ENCODE measurements at places on chromosomes 13 and 19.

- DNase-seq = no peak
Measured at GRCh38 chr13:106173891-106174610, 361.4 kb downstream of the EFNB2 start.

- DNase-seq = no peak
Measured at GRCh38 chr13:65653613-65654012, 1576.5 kb downstream of the PCDH9 start.

DNA sequence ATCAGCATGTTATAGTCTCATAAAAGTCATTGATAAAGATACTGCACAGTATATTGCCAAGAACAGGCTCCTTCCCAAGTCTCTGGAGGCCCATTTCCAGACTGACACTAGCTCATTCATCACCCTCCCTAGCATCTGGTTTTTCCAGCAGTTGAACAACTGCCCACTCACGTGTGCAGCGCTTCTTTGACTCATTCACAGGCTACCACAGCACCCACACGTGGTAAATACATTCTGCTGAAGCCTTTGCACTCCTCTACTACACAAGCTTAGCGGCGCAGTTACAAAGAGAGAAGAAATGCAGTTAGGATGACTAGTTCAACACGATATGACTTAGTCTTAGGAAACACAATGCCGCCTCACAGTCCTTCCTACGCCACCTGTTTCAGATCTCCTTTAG, 87.7 kb downstream of the DOCK9 start:
- DNase-seq = peak; percentile 55

DNA sequence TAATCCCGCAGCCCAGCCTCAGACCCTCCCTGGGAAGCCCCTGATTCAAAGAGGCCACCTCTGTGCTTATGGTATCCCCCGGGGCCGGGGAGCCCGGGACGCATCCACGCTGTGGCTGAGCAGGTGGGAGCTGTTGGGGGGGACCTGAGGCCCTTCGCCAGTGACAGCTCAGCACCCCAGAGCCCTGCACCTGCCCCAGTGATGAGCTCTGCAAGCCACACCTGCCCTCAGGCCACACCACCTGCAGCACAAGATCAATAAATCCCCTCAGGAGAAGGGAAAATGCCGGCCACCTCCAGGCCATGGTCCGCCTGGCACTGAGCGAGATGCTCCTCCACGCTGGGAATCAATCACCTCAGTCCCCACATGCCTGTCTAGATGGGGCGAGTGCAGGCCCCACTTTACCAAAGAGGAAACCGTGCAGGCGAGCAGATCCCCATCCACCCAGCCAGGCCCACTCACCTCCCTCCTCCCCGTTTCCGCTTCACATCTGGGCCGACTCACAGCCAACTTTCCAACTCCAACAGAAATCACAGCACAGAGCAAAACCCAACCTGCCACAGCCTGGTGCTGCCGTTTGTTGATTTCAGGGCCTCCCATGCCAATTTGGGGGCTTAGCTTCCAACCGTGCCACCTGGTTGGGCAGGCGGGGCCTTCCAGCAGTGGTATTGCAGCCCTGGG, 12.8 kb downstream of the MOB3A start:
- DNase-seq = peak; percentile 35

DNA sequence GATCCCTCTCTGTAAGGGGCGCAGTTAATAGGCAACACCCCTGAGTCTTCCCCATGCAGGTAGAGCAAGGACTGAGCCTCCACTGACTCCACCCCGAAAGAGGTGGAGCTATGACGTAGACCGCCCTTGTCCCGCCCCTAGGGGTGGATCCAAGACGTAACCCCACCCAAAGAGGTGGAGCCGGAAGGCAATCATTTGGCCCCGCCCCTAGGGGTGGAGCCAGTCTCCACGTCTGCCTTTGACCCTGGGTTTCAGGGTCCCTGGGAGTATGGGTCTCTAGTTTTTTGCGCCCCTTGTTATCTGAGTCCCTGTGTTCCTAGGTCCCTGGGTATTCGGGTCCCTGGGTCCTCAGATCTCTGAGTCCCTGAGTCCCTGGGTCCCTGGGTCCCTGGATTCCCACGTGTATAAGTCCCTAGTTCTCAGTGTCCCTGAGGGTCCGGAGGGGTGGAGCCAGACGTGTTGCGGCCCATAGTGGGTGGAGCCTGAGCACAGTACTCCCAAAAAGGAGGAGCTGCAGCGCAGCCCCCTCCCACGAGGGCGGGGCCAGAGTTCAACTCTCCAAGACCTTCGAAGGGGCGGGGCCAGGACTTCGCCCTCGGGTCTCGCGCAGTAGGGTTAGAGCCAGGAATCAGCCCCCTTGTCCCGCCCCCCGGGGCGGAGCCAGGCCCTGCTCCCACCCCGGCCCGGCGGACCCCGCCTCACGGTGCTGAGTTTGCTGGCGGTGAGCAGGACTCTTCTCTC, 5.3 kb downstream of the DENND1C start:
- peak; percentile 17 for DNase-seq

DNA sequence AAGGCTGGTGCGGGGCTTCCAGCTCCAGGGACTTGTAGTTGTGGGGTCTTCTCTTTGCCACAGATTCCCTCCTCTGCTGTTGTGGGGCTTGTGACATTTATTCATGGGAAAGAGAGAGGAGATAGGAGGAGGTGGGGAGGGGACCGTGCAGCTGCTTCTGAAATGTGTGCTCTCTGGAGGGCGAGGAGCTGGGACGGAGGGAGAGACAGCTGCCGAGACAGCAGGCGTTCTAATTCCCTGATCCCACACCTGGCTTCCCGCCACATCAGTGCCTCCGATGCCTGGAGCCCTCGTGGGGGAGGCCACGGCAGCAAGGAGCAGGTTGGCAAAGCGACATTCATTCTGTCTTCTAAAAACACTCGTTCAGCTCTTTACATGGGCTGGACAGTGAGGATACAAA, 164.4 kb downstream of the USP12 start:
- no peak for DNase-seq

DNA sequence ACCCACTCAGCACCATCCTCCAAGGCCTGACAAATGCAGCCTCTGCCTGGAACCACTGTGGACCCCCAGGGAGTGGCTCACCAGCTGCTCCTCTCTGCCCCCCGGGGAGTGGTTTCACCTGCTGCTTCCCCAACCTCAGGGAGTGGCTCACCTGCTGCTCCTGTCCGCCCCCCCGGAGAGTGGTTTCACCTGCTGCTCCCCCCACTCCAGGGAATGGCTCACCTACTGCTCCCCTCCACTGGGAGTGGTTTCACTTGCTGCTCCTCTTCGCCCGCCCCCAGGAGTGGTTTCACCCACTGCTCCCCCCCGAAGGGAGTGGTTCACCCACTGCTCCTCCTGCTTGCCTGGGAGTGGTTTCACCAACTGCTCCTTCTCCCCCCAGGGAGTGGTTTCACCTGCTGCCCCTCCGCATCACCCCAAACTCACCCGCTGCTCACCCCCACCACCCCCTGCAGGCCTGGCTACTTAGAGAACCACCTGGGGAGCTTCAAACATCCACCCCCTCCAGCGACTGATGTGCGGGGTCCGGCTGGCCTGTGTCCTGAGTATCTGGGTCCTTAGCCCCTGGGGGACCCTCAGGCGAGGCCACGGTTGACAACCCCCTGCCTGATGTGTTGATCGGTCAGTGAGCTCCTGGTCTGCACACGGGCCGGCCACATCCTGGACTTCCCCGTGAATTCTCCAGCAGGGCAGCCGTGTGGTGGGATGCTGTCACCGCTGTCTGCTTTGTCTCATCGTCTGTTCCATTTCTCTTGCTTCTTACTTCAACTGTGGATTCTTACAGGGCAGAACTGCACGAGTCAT, 14.6 kb upstream of the TMEM255B start:
- no peak for DNase-seq

DNA sequence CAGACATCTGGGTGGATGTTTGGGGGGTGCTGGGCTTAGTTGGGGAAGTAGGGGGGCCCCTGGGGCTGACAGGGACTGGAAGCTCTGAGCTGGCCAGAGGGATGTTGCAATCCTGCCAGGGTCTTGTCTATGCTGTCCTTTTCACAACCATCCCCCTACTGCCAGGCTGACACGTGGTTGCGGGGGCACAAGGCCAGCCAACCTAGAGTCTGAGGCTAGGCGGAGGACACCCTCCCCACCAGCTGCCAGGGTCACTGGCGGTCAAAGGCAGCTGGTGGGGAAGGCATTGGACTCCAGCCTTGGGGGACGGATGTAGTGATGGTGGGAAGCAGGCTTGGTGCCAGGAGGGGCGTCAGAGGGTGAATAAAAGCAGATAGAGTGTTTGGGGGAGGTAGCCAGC, 1.6 kb upstream of the APOC1 start:
- peak; percentile 41 for DNase-seq

DNA sequence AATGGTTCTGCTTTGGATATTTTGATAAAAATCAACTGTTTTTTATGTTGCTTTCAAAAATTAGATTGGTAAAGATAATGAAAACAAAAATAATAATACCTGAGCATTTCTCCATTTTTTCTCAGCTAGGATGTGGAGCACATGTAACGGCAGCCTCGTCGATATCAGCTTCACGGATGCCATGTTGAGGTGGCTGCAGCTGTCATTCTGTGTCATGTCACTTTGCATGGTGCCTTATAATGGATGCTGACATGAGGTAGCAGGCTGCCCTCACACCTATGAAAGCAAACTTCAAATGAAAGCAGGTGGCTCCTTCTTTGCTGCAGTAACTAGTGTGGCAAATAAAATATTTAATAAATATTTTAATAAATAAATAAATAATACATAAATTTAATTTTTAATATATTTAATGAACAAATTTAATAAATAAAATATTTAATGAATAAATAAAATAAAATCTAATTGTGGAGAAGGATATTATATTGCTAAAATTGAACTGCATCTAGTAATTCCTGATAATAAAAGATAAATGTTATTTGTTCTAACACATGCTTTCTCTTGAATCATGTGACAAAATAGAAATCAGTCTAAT, 955.7 kb upstream of the SLC10A2 start:
- no peak for DNase-seq

DNA sequence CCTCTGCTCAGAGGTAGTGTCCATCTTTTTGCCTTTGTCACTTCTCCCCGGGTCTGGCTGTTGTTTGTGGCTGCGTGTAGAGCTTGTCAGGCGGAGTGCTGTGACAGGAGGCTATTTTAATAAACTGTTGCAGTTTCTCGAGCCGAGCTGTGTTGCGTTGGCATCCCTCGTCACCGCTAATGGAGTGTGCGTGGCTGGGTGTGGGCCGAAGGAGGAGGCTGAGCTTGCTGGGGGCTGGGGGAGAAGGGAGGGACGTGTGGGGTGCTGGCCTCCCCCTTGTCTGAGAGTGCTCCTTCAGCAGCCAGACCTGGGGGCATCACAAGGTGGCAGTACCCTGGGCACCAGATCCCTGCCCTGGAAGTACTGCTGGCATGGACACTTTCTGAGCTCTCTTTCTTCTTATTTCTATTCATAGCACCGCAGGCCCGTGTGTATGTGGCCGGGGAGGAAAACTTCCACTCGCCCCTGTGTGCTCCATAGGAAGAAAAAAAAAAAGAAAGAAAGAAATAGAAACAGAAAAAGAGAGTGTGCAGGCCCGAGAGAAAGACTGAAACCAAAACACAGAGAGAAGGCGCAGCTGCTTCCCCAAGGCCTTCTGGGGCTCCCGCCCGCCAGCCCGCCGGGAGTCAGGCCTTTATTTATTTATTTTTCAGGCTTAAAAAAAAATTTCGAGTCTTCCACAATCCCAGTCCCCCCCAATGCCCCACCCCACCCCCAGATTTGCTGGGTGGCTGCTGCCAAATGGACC, 27.0 kb downstream of the NFIX start:
- peak; percentile 12 for DNase-seq

GRCh38 chr13:63629591-63629990, 2213.9 kb upstream of the PCDH20 start:
- DNase-seq = no peak

DNA sequence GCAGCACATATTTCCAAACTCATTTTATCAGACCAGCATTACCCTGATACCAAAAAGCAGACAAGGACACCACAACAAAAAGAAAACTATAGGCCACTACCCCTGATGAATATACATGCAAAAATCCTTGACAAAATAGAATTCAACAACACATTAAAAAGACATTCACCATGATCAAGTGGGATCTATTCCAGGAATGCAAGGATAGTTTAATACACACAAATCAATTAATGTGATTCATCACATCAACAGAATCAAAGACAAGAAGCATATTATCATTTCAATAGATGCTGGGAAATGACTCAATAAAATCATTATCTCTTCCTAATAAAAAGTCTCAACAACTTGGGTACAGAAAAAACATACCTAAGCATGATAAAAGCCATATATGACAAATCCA, 11.2 kb downstream of the ZNF347 start:
- DNase-seq = no peak

DNA sequence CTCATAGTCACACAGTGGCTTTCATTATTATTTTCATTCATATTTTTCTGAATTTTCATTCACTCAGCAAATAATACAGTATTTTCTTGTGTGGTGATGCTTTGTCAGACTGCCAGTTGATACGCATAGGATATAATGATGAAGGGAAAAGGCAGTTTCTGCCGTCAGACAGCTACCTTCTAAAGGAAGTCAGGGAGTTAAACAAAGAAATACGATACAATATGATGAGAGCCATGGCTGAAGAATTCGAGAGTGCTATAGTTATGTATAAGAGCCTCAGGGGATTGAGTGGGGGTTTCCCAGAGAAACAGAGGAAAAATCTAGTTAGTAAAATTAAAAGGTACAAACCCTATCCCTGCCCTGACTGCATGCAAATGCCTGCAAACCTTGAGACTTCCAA, 479.1 kb downstream of the OLFM4 start:
- DNase-seq = no peak

DNA sequence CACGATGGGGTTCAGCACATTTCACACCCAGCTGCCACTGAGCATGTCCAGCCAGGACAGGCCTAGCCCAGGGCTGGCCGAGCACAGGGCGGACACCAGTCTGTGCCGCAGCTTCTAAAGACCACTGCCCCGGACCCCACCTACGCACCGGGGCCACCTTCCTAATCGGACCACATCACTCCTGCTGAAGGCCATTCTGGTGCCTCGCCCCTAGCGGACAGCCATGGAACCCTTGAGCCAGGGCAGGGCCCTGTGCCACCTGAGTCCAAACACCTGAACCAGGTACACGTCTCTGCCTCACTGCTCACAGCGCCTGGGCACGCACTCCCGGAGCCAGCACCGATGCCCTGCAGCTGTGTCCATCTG, 8.4 kb upstream of the C13orf46 start:
- DNase-seq = no peak

- no peak for DNase-seq
Measured at GRCh38 chr19:32359581-32359980, 14.2 kb downstream of the ZNF507 start.

- no peak for DNase-seq
Measured at GRCh38 chr19:33450689-33451088, 70.9 kb downstream of the PEPD start.

- DNase-seq = no peak
Measured at GRCh38 chr19:55711719-55712118, 26.5 kb downstream of the NLRP9 start.

Data from inflammatory macrophage treated with lipopolysaccharide for 1 hour (primary cell).